ENCODE measurements at places on chromosomes 12 and 14.

GRCh38 chr14:71693381-71693780 lies 238.8 kb upstream of the RGS6 start:
- DNase-seq, result no peak

- DNase-seq, result peak; percentile 72
Measured at GRCh38 chr12:1797011-1797901, 23.1 kb upstream of the LRTM2 start.

DNA sequence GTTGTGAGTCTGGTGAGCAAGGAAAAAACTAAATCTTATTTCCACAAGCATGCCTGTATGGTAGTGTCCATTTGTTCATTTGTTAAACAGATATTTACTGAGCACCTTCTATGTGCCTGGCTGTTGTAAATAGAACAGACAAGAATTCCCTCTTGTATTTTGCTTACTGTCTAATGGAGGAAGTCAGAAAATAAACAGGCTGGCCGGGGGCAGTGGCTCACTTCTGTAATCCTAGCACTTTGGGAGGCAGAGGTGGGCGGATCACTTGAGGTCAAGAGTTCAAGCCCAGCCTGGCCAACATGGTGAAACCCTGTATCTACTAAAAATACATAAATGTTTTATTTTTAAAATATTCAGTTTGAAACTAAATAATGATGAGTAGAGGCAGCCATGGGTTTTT lies 79.3 kb downstream of the GTF2A1 start:
- no peak for DNase-seq

DNA sequence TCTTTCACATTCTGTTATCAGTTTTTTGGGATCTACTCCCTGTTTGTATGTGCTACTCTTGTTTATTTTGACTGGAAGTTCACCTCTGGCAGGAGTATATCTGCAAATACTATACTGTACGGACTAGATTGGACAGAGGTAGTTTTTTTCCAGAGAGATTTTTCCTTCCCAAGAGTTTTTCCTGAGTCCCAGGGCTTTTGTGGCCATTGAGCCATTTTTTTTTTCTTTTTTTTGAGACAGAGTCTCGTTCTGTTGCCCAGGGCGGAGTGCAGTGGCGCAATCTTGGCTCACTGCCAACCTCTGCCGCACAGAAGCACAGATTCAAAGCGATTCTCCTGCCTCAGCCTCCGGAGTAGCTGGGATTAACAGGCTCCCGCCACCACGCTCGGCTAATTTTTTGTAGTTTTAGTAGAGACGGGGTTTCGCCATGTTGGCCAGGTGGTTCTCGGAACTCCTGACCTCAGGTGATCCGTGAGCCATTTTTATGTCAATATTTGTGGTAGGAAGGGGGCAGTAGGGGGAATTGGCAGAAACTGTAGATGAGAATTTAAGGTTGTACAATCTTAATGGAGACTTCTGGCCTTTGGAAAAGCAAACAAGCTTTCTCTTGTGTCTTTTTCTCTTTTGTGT lies 19.4 kb downstream of the KTN1 start:
- DNase-seq, result no peak

- no peak for DNase-seq
Measured at GRCh38 chr12:57224973-57225679, 4.4 kb upstream of the SHMT2 start.

GRCh38 chr14:35123388-35123703 lies 994 bp downstream of the PRORP start:
- no peak for DNase-seq

GRCh38 chr12:132143336-132144071 lies 615 bp downstream of the DDX51 start:
- no peak for DNase-seq

DNA sequence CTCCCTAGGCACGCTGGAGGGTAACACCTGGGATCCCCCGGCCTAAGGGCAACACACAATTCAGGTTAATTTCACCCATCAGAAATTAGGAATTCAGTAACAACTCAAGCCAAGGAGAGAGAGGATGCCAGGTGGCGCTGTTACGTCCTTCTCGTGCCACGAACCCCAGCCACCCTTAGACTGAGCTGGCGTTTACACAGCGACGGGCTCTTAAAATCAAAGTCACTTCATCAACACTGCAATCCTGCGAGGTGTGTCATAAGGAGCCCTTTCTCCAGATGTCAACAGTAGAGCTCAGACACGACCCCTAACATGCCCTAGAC lies 110.6 kb upstream of the TMEM132D start:
- DNase-seq, result no peak

GRCh38 chr12:112218150-112218549 lies 92.8 kb downstream of the TRAFD1 start:
- DNase-seq, result no peak

DNA sequence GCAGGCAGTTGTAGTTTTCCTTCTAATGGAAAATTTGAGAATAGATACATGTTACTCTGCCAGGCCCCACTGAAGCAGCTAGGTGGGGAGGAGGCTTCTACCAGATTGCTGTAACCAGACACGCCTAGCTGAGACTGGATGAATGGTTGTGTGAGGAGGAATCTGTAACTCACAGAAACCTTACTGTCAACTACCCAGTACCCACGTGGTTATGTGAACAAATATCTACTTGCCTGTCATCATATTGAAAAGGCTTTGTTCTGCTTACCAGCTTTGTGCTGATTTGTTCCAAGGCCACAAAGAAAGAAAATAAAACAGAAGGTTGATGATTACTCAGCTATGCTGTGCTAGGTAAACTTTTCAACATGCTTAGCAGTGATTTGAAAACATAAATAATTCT lies 167.2 kb downstream of the CAPZA3 start:
- DNase-seq, result no peak

DNA sequence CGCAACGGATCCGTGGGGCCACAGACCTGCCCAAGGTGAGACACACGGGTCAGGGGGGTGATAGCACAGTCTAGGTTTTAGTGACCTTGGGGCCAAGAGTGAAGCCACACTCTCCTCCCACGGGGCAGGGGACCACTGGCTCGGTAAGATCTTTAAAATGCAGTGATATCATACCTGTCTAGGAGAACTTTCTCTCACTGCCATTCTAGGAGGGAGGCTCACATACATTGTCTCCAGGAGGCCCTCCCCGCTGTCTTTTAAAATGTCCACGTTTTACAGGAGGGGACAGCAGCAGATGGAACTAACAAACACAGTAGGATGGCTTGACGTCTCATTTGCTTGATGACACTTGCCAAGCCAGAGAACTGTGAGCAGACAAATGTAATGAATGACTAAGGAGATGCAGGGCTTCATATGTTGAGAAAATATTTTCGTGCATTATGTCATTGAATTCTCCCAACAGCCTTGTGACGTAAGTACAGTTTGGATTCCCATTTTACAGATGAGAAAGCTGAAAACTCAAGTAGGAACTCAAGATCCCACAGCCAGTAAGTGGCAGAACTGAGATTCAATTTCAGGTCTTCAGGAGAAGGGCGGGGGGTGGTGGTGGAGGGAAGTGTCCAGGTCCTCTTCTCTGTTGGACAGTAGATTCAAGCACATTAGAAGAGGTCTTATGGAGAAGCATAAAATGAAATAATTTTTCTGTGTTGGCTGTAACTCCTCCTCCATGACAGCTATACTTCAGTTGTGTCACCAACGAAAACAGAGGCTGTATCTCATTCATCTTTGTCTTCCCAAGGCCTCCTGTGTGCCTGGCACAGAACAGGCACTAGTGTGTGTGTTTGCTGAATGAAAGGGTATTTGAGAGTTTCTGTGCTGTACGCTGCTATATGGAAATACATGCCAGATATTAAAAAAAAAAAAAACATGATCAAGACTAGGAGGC lies 2.1 kb downstream of the VASH1 start:
- DNase-seq, result no peak

DNA sequence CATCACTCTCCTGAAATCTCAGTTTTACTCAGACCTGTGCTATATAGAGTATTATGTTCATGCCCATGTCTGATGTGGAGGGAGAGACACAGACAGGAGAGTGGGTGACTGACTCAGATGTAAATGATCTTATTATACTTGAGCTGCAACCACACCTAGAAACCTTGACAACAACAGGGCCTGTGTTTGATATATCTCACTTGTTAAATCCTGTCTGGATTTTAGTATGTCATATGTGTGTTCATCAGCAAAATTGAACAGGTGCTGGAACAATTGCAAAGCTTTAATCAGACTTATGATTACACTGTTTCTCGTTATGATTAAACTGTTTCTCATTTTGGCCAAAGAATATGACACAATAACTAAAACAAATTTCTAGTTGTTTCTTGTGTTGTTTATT lies 37.7 kb downstream of the DIP2B start:
- DNase-seq, result no peak

GRCh38 chr12:94079566-94080340 lies 68.6 kb upstream of the PLXNC1 start:
- DNase-seq, result no peak

- DNase-seq, result no peak
Measured at GRCh38 chr12:19203539-19204506, 74.3 kb downstream of the PLEKHA5 start.

DNA sequence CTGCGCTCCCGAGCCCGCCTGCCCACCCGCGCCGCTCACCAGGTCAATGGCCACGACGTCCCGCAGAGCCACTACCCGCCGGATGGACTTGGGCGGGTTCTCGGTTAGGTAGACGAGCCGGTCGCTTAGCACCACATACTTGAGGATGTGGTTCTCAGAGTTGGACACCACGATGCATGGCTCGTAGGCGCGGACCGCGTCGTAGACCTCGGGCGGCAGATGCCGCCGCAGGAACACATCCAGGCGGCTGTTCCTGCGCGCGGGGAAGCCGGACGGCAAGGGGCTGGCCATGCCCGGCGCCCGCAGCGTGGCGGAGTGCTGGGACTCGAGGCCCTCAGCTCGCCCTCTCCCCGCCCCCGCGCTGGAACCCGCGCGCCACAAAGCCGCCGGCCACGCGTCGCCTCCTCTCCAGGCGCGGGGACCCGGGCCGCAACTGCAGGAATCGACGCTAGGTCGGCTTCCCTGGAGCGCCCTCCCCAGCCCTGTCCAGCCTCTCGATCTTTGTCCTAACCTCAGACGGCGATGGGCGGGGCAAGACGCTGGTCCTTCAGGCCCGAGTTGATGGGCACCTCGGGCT lies at the start of gene C12orf56:
C12orf56 (minus strand) TSS at position 484 of the 577 bp plus-strand sequence; CDS start at position 291, 193 bp downstream.
- no peak for DNase-seq

GRCh38 chr12:124928912-124929530 lies 14.6 kb upstream of the UBC start:
- DNase-seq, result no peak

GRCh38 chr12:90489141-90489540 lies 465.8 kb downstream of the CCER1 start:
- DNase-seq, result no peak

GRCh38 chr12:93449277-93449676 lies 7.5 kb upstream of the UBE2N start:
- no peak for DNase-seq

DNA sequence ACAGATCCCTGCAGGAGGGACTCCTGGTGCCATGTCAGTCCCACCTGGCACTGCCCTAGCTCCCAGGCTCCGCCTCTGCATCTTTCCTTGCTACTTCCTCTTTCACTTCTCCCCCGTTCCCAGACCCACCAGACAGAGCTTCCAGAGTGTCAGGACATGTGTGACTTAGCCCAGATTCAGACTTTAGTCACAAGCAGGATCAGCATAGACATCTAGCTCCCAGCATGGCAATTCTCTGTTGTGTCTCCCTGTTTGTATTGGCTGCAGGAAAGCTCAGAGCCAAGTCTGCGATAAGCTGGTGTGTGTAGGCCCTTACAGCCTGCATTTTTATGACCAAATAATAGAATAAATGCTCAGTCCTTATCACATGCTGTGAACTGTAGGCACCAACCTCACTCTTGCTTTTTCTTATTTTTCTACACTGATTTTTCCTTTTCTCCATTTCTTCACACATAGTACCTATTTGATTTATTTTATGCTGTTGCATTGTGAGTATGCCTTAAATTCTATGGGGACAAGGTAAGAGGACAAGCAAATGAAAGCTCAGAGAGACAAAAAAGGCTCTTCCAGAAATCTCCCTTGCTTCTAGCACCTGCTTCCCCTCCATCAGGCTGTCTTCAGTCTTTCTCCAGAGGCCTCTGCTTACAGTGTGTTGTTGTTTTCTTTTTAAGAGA lies 5.9 kb downstream of the DHRS2 start:
- no peak for DNase-seq

GRCh38 chr12:76024942-76025600 lies 6.5 kb downstream of the PHLDA1 start:
- no peak for DNase-seq

DNA sequence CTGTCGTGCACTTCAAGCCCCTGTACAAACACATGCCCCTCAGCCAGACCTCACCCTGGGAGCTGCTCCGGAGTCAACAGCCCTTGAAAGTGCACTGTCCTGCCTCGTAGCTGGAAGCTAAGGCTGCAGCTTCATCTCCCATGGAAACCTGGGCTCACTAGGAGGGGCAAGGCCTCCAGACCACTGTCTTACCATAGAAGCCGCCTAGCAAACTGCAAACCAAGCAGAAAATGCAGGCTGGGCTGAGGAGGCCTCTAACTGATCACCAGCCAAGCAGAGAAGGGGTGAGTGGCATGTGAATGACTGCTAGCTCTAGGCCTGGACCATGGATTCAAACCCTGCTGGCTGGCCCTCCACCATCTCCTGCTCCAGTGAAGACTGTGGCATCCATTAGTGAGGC lies 340.2 kb downstream of the CACNA1C start:
- DNase-seq, result no peak

GRCh38 chr14:56650979-56651378 lies 71.4 kb downstream of the TMEM260 start:
- no peak for DNase-seq

DNA sequence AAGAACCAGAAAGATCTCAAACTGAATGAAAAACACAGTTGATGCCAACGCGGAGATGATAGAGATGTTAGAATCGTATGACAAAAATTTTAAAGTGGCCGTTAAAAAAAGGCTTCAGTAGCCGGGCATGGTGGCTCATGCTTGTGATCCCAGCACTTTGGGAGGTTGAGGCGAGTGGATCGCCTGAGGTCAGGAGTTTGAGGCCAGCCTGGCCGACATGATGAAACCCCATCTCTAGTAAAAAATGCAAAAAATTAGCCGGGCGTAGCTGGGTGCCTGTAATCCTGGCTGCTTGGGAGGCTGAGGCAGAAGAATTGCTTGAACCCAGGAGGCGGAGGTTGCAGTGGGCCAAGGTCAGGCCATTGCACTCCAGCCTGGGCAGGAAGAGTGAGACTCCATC lies 5.4 kb upstream of the ACVRL1 start:
- DNase-seq, result no peak

DNA sequence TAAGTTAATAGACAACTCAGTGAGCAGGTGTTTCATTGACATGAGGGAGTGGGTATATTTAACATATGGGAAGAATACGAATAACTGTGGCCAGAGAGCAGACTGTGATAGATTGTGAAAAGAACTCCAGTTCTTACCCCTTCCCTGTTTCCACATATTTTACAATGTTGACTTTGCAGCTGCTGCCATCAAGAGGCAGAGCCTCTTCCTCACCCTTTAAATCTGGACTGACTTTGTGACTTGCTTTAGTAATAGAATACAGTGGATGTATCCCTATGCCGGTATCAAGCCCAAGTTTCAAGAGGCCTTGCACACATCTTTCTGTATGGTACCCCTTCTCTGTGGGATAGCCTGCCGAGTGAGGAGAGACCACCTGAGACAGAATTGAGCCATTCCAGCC lies 356.7 kb downstream of the ETNK1 start:
- DNase-seq, result no peak
